ENCODE measurements at places on chromosomes 5 and 9.

DNA sequence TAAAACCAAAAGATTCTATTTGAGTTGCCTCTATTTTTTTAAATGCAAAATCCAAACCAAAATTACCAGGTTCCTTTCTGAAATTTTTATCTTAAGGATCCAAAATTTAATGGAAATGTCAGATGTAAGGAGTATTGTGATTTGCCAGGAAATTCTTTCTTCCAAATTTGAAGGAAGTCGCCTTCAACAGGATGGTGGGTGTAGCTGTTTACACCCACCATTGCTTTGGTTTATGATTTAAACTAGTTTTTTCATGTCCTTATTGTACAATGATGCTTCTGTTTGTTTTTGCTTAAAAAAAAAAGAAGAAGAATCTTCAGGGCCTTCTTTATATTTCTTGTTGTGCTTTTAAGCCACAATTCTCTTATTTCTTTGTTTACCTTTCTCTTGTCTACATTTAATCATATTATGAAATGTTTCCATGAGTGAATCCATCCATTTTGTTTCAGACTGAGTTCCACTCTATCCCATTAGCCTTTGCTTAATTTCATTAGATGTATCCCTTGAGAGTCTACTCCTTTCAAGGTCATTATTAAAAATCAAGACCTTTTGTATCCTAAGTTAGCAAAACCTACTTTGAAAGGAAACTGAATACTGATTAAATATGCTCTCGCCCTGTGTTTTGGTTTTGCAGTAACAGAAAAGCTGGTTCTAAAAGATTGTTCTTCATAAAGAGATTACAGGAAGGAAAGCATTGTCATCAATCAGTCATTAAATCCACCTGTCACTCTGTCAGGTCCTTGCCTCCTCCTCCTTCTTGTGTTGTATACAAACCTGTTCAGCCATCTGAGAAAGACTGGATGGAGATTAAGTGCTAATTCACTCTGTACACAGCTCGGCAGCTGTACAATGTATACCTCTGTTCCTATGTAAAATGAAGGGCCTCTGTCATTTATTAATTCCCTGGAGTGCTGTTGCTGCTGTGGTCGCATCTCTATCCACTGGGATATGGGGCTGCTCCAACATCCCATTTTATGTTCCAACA, 45.5 kb upstream of the SLC2A8 start:
- no peak for DNase-seq

GRCh38 chr5:10892147-10892910, 131.3 kb upstream of the DAP start:
- DNase-seq: no peak

GRCh38 chr9:34615132-34615531, 3.2 kb upstream of the RPP25L start:
- no peak for DNase-seq

- DNase-seq: no peak
Observed at GRCh38 chr9:92486371-92486770, 4.1 kb upstream of the ASPN start.

- DNase-seq: no peak
Observed at GRCh38 chr5:41754857-41755256, 115.4 kb downstream of the OXCT1 start.

DNA sequence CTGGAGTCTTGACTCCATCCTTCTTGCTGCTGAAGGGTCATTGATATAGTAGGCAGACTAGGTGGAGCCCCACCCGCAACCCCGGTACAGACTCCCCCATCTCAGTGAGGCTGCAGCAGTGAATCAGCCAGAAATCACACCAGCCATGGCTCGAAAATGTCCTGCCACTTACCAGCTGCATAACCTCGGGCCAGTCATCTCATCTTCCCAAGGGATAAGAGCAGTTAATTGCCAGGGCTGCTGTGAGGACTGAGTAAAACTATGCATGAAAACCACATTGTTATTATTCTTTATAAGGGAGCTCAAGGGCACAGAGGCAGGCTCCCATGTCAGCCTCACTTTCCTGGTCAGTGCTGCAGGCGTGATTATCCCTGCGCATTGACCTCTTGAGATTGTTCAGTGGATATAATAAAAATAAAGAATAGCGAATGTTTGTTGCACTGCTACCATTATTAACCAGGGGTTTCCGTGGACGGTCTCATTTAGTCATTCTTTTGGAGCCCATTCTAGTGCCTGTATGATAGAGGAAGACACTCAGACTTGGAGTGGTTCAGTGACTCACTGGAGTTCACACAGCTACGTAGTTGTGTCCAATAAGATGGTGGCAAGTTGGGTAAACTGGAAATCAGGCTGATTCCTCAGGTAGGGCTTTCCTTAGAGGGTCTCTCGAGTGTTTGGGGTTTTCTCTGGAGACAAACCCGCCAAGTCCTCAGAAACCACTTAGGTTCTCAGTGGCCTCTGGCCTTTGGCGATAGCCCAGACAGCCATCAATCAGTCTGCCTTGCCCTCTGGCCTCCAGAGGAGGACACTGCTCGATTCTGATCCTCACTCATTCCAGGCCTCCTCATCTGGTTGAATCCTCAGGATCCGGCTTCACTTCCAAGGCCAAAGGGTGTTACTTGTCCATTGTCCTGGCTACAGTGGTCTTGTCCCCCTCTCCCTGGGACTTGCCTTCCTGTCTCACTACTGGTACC, 39.9 kb downstream of the COL15A1 start:
- DNase-seq: no peak

DNA sequence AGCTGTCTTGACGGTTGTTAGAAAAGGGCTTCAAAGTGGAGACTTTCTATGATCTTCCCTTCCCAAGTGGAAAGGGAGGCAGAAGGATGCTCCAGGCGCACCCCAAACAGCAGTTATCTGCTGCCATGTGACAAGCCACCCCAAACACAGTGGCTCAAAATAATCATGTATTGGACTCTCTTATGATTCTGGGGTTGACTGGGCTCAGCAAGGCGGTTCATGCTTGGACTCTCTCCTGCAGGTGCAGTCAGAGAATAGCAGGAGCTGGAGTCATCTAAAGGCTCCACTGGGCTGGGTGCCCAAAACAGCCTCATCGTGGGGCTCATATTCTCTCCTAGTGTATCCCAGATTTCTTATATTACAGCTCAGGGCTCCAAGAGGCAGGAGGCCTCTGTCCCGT, 177.6 kb upstream of the IER5L start:
- DNase-seq: no peak

- no peak for DNase-seq
Observed at GRCh38 chr5:311963-312362, 9.6 kb upstream of the AHRR start.

- no peak for DNase-seq
Observed at GRCh38 chr5:82594097-82594496, 315.9 kb upstream of the RPS23 start.

DNA sequence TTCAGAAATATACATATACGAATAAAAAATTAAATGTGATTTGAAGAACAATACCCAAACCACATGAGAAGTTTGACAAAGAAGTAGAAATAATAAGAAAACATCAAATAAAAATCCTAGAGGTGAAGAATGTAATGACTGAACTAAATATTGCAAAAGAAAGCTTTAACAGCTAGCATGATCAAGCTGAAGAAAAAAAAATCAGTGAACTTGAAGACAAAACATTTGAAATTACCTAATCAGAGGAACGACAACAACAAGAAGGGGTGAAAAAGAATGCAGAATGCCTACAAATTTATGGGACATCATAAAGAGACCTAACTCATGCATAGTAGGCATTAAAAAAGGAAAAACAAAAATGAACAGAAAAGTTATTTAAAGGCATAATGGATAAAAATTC, 60.5 kb upstream of the SPEF2 start:
- no peak for DNase-seq

DNA sequence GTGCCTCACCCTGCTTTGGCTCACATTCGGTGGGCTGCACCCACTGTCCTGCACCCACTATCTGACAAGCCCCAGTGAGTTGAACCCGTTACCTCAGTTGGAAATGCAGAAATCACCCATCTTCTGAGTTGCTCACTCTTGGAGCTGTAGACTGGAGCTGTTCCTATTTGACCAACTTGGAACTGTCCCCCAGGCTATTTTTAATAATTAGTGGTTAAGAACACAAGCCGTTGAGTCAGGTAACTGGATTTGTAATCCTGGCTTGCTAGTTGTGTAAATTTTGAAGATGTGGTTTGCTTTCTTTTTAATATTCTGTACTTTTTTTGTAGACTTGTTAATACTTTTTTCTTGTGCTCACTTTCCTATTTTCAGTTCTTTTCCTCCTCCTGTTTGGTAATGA, 81.2 kb downstream of the CNTLN start:
- no peak for DNase-seq

GRCh38 chr9:116030517-116030916, 123.1 kb upstream of the PAPPA start:
- DNase-seq: no peak

GRCh38 chr5:124936626-124936933, 190.1 kb upstream of the ZNF608 start:
- DNase-seq: no peak

- DNase-seq: no peak
Observed at GRCh38 chr9:7169717-7170389, 412.1 kb downstream of the KDM4C start.

DNA sequence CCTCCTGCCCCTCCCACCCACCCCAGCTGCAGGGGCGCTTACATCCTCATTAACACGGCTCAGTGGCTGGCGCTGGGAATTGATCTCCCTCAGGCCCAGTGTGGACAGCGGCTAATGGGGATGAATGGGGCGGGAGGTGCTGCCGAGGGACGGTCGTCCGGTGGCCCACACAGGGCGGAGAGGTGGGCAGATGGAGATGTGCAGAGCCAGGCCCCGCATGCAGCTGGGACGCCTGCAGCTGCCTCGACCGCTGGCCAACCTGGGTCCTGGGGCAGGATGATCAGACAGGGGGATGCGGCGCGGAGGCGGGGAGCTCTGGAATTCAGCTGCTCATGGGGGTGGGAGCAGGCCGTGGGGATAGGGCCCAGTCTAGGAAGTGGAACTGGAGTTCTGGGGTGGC, 17.6 kb downstream of the TSPAN17 start:
- no peak for DNase-seq

DNA sequence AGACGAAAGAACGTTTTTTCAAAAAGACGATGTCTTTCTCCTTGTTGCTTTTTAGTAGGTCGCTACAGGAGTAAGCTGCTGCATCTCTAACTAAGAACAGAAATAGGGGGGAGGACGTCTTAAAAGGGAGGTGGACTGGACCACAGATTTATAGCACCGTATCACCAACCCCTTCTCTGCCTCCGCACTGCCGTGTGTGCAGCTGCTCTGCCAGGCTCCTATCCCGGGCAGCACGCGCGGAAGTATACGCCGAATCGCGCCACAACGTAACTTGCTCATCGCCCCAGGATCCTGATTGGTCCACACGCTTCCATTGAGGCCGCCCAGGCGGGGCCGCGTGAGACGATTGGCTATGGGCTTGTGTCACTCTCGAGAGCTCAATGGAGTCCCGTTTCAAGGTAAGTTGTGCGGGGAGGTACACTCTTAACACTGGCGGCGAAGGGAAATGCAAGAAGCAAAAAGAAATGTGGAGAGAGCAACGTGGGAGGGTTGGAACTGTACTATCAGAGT, at the start of gene ELAVL2:
ELAVL2 (minus strand) TSS at position 121 of the 510 bp plus-strand sequence. CDS start 64,006 bp downstream, outside the sequence.
- no peak for DNase-seq

GRCh38 chr9:123339666-123340510, 16.1 kb upstream of the CRB2 start:
- DNase-seq: no peak

DNA sequence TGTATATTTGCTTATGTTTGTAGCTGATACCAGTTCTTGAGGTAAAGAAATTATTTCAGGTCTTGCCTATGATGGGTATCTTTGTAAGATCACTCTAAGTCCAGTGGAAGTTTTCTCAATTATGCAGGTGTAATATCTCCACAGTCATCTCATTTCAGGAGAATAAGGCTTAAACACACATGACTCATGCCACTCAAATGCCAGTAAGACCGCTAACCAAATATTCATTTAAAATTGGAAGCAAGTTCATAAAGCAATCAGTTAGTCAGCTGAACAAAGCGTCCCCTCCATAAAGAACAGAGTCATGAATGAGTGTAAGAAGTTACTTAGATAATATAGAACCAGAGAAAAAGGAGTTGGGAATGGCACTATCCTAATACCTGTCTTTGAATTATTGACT, 248.7 kb downstream of the LURAP1L start:
- DNase-seq: no peak

DNA sequence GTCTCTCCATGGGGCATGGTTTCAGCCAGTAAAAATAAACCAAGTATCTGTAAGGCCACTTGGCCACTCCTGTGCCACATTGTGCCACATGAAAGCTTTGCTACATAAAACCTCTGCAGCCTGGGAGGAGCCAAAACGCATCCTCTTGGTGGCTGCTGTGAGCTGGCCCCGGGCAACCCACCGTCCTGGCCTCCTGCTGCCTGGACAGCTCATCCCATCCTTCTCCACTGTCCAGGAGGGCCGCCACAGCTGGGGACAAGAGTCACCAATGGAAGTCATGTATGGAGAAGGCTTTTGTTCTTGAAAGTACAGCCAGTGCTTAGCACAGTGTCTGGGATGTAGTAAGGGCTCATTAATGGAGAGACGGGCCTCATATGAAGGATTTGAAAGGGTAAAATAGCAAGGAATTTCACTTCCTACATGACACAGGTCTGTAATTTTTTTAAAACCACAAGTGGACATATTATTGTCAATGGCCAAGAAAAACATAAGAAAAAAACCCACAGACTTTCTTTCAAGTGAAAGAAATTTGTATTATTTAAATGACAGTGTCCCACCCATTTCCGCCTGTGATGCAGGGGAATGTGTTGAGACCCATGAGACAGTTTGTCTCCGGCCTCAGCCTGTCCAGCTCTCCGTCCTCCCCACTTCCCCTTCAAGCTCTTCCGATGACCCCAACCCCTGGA, 6.6 kb downstream of the PTGES start:
- no peak for DNase-seq

GRCh38 chr9:131986576-131986975, 93.1 kb downstream of the MED27 start:
- DNase-seq: no peak

- no peak for DNase-seq
Observed at GRCh38 chr5:88923623-88924329, 40.8 kb upstream of the MEF2C start.

GRCh38 chr5:22787807-22788206, 65.3 kb downstream of the CDH12 start:
- DNase-seq: no peak
